ENCODE measurements at places on chromosomes 3 and 15.

GRCh38 chr3:127135241-127136023 lies 57.5 kb upstream of the PRR23E start:
- DNase-seq = no peak

- no peak for DNase-seq
These were observed 7.1 kb upstream of the TTC14 start for GRCh38 chr3:180594631-180595558.

- no peak for DNase-seq
These were observed 466.1 kb downstream of the PDCD6IP start for GRCh38 chr3:34264337-34265041.

GRCh38 chr3:41330465-41330864 lies 131.2 kb downstream of the CTNNB1 start:
- no peak for DNase-seq

DNA sequence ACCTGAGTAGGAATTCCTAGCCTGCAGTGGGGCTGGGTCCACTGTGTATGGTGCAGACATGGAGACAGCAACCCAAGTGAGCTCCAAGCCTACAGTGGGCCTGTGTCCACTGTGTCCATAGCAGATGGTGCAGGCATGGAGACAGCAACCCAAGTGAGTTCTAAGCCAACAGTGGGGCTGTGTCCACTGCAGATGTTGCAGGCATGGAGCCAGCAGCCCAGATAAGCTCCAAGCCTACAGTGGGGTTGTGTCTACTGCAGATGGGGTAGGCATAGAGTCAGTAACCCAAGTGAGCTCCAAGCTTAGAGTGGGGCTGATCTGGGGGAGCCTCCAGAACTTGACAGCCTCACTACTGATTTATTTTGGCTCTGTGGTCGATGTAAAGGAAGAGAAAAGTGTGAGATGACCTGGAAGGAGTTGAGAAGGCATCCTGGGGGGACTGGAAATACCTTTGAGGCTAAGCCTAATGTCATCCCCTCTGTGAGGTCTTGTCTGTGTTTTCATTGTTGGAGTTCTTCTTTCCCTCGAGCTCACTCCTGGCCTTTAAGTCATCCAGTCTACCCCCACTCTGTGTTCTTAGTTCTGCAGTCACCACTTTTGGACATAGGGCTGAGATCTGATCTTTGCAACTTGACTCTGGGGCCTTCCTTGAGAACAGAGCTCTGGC lies 22.4 kb upstream of the IL16 start:
- no peak for DNase-seq

- DNase-seq = no peak
These were observed 157.3 kb upstream of the LPP start for GRCh38 chr3:187996609-187997008.

- peak; percentile 78 for DNase-seq
These were observed 29.3 kb upstream of the SH3BP5 start for GRCh38 chr3:15361494-15362214.
